Peyer's patch (tissue), 4 donors: ENCODE measurements at places on chromosomes 1 and 21.

GRCh38 chr21:38984982-38985567, 179.3 kb downstream of the ETS2 start:
- no peak for DNase-seq

DNA sequence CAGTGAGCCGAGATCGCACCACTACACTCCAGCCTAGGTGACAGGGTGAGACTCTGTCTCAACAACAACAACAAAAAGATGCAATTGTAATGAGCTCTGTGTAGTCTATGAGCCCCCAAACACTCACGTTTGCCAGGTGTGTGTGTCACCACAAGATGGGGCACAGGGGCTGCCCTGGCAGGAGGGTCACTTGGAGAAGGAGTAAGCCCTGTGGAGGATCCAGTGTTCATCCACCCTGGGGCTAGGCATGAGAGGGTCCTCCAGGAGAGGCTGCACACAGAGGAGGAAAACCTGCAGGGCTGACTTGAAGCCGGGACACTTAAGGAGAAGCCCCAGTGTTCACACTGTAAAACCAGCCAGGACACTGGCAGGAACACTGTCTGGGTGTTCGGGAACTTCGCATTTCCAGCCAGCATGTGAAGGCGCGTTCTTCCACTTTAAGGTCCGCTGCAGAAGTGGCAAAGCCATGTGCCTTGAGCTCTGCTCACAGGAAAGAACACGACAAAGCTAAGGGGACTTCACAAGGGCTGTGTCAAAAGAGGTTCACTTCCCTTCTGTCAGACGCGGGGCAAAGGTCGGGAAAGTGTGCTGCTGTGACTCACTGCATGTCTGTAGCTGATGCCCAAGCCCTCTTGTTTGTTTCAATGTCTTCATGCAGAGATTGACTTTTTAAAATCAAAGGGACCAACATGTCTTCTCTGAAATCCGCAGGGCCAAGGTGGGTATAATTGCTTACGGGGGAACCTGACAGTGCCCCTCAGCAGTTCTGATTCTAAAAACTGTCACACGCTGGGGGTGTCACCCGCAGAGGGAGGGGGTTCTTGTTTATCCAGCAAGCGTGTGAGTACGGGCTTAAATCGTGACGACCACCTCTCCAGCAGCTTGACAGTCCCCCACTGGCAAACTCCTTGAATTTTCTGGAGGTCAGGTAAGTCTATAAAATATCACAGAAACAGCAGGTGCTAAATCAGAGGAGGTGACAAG, 102.8 kb downstream of the RIPK4 start:
- DNase-seq: peak; percentile 91

DNA sequence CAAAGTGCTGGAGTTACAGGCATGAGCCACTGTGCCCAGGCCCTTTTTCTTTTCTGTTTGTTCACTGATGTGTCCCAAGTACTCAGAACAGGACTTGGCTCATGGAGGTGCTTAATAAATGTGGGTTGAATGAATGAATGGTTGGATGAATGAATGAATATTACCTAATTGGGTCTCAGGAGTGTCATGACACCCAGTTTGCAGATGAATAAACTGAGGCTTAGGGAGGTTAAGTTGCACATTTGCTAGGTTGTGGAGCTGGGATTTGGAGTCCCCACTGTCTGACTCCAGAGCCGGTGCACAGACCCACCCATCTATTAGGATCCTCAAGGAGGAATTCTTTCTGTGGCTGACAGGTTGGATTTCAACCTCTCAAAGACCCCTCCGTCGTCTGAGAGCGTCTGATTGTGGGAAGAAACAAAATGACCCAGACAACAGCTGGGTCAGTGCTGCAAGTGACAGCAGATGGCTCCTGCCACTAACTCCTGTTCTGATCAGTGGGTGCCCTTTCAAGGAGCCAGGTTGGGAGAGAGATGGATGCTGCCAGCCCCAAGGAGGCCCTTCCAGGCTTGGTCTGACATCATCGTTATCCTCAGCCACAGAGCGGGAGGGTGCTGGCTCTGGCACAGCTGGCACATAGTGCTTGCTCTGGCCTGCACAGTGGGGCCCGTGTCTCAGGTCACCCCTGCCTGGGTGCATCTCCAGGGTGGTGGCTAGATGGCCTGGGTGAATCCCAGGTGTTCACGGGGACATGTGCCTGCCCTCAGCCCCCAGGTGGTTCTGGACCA, 24.2 kb downstream of the ARHGEF10L start:
- DNase-seq: no peak

DNA sequence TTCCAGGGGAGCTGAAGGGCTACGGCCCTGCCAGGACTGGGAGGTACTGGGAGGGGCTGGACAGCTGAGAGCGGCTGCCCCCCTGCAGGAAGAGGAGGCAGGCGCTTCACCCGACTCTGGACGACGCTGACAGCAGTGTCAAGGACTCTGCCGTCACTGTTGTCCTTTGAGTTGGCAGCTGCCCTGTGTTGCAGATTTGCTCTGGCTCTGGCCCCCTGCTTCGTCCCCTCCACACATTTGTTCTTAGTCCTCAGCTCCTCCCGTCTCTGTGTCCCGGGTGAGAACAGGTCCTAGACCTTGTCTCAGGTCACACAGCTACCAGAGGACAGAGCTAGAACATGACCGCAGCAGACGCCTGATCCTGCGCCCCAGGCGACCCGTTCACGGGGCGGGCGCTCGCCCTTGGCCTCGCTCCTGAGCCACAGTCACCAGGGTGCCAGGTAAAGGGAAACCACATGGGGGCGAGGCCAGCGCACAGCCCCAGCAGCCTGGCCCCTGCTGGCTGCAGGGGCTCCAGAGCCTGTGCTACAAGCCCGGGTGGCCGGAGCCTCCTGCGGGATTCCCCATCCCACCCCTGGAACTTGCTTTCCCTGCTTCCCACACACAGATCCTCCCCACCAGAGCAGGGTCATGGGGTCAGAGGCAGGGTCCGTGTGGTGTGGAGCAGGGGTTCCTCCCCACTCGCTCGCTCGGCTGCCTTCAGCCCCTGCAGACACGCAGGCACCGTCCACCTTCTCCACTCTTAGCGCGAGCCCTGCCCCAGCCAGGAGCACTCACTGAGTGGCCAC, 10.7 kb upstream of the NPHP4 start:
- DNase-seq: peak; percentile 39

- no peak for DNase-seq
Measured at GRCh38 chr1:91529856-91530255, 29.2 kb downstream of the CDC7 start.

DNA sequence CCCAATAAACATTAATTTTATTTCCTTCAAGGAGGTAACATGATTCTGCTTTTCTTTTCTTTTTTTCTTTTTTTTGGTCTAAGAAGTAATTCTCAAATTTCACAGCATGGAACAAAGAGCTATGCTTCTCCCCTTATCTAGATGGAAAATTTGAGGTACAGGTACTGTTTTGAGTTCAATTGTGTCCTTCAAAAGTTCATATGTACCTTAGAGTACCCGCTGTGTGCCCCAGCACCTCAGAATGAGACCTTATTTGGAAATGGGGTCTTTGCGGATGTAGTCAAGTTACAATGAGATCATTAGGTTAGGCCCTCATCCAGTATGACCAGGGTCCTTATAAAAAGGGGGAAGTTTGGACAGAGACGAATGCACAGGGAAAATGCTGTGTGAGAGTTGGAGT, 22.0 kb downstream of the ELAPOR1 start:
- no peak for DNase-seq

GRCh38 chr1:156480411-156481192, 20.0 kb downstream of the MEF2D start:
- no peak for DNase-seq

GRCh38 chr1:68144856-68145255, 87.5 kb downstream of the WLS start:
- no peak for DNase-seq

DNA sequence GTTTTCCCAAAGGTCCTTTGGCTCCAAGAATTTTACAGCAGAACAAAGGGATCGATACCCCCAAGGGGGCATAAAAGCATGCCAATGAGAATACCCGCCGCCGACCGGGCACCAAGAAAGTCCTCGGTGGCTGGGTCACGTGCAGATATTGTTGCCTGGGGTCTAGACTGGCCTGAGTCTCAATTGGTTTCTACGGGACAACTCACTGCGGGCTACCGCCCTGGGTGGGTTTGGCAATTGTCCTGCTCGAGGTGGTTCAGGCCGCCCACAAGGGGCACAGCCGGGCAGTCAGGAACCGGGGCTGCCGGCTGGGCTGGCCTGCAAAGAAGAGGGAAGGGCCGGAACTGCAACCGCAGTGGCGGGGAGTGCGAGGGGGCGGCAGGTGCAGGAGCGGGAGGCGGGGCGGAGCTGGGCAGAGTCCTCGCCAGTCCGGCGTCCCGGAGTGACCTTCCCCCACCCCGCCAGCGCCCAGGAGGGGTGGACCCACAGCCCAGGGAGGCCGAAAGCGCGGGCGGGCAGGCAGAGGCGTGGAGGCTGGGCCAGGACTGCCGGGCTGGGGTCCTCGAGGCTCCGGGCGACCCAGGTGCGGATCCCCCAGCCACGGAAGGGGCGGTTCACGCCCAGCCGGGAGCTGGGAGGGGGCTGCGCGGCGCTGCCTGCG, 926 bp upstream of the ATP1B1 start:
- peak; percentile 98 for DNase-seq

DNA sequence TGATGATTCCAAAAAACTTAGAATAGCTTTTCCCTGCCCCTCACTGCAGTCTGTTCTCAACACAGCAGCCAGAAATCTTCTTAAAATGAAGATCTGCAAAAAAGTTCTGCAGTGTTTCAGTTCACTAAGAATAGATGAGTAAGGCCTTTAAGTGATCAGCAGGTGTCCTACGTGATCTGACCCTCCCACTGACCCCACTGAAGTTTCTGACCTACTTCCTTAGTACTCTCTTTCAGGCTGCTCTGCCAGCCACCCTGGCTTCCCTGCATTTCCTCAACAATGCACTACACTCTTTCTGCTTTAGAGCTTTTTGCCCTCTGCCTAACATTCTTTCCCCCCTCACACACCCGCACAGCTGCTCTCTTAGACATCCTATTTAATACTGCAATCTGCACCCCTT, 182.5 kb downstream of the AKT3 start:
- no peak for DNase-seq

DNA sequence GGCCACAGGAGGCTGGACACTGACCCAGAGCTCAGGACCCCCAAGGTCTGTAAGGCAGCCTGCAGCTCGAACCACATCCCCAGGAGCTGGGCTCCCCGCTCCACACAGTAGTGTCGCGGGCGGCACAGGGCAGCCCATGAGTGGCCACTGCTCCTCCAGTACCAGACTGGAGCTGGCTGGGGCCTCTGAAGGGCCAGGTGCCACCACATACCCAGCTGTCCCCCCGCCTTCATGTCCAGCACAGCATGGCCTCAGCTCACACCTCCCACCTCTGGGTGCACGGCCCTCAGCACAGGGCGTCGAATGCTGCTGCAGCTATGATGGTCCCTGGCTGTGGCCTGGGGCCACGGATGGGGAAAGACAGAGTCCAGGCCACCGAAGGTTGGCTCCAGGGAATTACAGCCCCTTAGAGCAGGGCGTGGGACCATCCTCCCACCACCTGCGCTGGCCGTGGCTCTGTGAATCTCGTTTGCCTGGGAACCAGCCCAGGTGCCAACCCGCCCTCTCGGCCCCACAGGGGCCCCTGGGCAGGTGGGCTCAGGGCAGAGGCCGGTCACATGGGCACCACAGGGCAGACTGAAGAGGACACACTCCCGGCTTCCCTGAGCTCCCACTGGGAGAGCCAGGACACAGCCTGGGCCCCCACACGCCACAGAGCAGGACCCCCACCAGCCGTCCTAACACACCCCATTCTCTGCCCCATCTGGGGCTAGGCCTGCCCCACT, 2.1 kb upstream of the TNFRSF4 start:
- DNase-seq: no peak

GRCh38 chr1:98323388-98323787, 338.1 kb upstream of the SNX7 start:
- no peak for DNase-seq

- DNase-seq: no peak
Measured at GRCh38 chr1:75671708-75672107, 52.8 kb upstream of the ACADM start.

- peak; percentile 42 for DNase-seq
Measured at GRCh38 chr21:41370840-41371684, 9.2 kb downstream of the MX2 start.
